ENCODE measurements at places on chromosomes 5 and 9. TPM values are rescaled to one million over a fixed set of nuclear protein-coding genes. Genes with fewer than 3 reads are reported as not detected.

Gene BNC2
- 130 TPM for total RNA-seq

Gene CDHR2
- total RNA-seq, result not detected

Gene NTRK2
- total RNA-seq, result 2.6 TPM

Gene GALNT12
- 15.5 TPM for total RNA-seq

Gene ZNF354C
- total RNA-seq, result 7.5 TPM

Gene SPINK7
- total RNA-seq, result 9.6 TPM

Gene OTULIN
- 19.5 TPM for total RNA-seq

Gene SLC45A2
- total RNA-seq, result not detected

Gene TRIM36
- total RNA-seq, result 0.81 TPM

Gene CDH9
- total RNA-seq, result not detected

Gene SLC6A3
- not detected for total RNA-seq

Gene FBP2
- total RNA-seq, result not detected

Gene GPR150
- total RNA-seq, result 0.39 TPM

Gene ADAMTS16
- total RNA-seq, result not detected

Gene PLPP7
- total RNA-seq, result 12.9 TPM

Gene UCK1
- 48.1 TPM for total RNA-seq

Gene SLC6A18
- total RNA-seq, result not detected

Gene PCDHGA7
- 2.7 TPM for total RNA-seq

Gene IL31RA
- not detected for total RNA-seq

Gene STPG3
- not detected for total RNA-seq

Gene FAM151B
- total RNA-seq, result 1.3 TPM

Gene IL13
- not detected for total RNA-seq

Gene PKD2L2
- 0.15 TPM for total RNA-seq

Gene PDZD2
- 11.9 TPM for total RNA-seq

Gene KYAT1
- 4.7 TPM for total RNA-seq

Gene TOR1A
- total RNA-seq, result 40.8 TPM

Gene SLC27A4
- 14.3 TPM for total RNA-seq

Gene IL5
- not detected for total RNA-seq

Gene PCSK1
- total RNA-seq, result 0.92 TPM

Gene STC2
- 34.1 TPM for total RNA-seq

Gene PRDM9
- total RNA-seq, result not detected

Gene SPINK13
- total RNA-seq, result not detected

Gene PLPPR1
- 0.27 TPM for total RNA-seq

Gene EIF4E1B
- total RNA-seq, result not detected

Gene CLIC3
- 2.3 TPM for total RNA-seq

Gene FBLL1
- not detected for total RNA-seq

Gene ZNF483
- 10.8 TPM for total RNA-seq

Gene MYOZ3
- total RNA-seq, result 0.62 TPM

Gene QRFP
- total RNA-seq, result not detected

Measured in gastroesophageal sphincter (tissue), 4 donors.